NK-92 treated with Interleukin-12 subunit alpha and Interleukin-12 subunit beta, amount 100 ng/mL, for 24 hours (cell line): ENCODE measurements at places on chromosomes 1 and 21.

- DNase-seq = no peak
Measured at GRCh38 chr1:113226148-113226547, 153.2 kb downstream of the LRIG2 start.

DNA sequence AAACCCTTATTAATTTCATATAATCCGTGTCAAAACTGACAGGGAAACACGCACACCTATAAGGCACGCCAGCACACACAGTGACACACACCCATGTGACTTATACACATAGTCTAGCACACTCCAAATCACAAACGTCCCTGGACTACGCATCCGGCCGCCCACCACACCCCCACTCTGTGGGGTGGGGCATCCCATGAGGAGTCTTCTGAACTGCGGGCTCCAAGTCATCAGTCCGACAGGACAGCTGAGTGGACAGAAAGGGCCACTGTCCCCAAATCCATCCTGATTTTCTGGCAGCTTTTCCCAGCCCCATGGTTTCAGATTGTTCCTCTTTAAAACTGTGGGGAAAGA lies 829 bp downstream of the PEA15 start:
- DNase-seq = no peak

DNA sequence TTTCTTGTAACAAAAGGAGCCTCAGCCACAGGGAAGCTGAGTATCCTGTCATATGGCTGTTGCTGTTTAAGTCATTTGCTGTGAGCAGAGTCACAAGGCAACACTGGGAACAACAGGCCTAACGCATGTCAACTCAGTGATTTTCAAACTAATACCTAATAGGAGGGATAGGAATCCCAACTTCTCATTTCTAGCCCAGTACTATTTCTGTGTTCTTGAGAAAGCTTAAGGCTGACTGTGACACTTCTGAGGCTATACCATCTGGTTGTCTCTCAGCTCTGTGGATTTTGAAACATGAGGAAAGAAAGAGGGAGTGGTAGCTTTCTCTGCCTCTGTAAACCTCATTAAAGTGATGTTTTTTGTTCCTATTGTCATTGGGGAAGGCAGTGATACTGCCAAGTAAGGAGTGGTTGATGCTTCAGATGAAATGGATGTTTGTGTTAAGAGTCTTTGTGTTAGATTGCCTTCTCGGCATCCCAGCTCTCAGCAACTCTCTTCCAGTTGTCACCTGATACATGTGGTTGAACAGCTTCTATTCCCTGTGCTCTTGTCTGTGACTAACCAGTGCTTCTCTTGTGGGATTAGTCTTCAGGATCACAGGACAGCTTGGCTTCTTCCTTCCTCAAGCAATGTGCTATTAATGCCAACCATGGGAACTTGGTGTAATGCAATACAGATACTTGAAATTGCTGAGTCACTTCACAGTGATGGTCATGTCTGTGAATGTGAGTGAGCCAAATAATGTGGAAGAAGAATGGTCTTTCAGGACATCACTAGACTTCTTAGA lies 166.8 kb upstream of the IVNS1ABP start:
- no peak for DNase-seq

DNA sequence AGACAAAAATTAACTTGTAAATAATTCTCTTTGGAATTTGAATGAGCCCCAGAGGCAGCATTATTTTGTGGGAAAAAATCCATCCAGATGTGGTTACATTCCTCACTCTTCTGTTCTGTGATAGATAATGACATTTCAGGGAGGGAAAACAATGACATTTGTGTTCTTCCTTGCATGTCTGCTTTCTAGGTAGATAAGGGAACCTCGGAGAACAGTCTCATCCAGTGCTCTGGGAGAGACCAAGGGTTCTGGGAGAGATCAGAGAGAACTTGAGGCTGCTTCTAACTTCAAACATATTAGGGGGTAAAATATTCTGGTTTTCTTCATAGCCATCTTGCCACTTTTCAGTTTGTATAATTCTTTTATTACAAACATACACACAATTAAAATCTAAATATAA lies 269.2 kb downstream of the NEGR1 start:
- DNase-seq = no peak

GRCh38 chr1:2443277-2444137 lies 31.1 kb upstream of the PEX10 start:
- DNase-seq = no peak

GRCh38 chr1:77888081-77888780 lies at the start of gene NEXN:
NEXN (plus strand) TSS chr1:77888624; CDS start chr1:77916107, 27,483 bp downstream.
- no peak for DNase-seq

DNA sequence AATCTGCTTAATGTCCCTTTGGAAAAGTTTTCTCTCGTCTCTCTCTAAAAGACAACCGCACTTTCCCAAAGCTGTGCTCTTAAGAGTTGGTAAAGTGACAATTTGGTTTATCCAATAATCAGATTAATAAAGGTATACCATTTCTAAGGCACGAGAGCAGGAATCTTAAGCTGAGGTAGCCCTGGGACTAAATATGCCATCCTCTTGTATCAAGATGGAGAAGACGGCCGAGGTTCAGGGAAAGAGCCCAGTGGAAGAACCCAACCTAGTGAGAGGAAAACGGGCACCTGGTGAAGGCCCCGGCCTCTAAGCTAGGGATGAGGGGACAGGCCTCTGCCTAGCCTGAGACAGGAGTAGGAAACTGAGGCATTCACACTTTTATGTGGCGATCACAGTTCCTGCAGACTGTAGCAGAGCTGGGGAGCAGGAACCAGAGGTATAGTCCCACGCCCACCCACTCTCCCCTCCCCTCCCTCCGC lies 334 bp upstream of the SARS1 start:
- DNase-seq = no peak

GRCh38 chr1:205813755-205814058 lies 709 bp upstream of the SLC41A1 start:
- DNase-seq = no peak

GRCh38 chr1:155339515-155340097 lies 18.9 kb downstream of the RUSC1 start:
- no peak for DNase-seq

DNA sequence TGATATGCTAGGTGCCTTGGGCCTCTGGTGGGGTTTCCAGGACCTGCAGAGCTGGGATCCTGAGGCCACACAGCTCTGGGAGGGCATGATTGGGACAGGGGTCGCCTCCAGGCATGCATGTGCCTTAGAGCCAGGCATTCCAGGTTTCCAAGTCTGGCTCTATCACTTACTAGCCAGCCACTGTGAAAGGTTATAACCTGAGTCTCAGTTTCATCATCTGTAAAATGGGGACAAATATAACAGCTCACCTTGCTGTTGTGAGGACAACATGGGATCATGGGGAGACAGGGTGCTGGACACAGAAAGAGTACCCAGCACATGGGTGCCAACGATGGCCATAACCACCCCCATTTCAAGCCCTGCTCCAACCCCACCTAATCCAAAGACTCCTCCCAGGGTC lies 2.7 kb downstream of the CHI3L1 start:
- no peak for DNase-seq

DNA sequence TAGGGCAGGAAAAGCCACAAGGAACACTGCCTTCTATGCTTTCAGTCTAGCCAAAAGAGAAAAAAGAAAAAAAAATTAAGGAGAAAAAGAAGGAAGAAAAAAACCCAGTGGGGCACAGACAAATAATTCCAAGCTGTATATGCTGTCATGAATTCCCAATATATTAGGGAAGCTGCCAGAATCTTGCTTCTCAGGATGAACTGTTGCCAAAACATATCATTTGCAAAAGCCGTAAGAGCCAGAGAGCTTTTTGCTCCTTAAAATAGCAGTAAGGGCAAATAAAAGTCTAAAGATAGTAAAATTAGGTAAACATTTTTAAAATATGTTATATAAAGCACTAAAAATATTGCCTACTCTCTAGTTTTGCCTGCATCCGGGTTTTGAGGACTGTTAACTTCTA lies 52.1 kb downstream of the PGM1 start:
- no peak for DNase-seq

DNA sequence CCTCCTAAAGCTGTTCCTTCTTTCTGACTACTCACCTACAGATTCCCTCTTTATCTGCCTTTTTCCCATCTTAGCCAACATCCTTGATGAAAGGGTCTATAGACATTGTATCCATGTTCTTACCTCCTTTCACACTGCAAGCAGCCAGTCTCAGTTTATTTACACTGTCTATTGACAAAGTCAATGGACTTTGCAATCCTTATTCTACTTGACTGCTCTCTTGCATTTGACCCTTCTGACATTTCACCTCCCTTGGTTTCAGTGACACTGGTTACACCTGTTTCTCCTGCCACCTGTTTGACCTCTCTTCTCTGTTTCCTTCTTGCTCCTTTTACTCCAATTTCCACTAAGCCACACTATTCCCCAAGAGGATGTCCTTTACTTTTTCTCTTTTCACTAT lies 224.0 kb upstream of the SNX7 start:
- DNase-seq = no peak

DNA sequence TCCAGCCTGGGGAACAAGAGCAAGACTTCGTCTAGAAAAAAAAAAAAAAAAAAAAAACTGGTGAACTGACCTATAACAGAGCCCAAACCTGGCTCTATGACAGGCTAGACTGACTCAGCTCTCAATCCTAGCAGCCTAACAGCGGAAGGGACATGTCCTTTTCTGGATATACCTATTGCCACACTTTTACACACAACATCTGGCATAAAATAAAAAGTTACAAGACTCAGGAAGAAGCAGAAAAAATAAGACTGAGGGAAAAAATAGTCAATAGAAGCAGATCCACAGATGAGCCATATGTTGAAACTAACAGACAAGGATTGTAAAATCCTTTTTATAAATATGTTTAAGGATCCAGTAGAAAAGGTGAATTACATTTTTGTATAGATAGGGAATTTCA lies 57.5 kb upstream of the IPO9 start:
- DNase-seq = no peak

DNA sequence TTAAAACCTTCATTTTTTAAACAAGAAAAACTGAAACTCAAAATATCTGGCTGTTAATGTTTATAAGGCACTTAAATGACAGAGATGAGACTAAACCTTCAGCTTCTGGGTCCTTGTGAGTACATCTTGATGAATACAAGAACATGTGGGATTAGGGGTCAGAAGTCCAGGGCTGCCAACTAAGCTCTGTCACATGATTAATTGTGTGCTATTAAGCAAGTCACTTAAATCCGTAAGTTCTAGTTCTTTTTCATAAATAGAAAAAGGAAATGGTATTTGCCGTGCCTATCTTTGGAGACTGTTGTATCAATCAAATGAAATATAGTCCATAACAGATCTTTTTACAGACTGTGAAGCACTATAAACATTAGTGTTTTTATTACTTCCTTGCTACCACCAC lies 43.2 kb upstream of the KCTD3 start:
- no peak for DNase-seq

DNA sequence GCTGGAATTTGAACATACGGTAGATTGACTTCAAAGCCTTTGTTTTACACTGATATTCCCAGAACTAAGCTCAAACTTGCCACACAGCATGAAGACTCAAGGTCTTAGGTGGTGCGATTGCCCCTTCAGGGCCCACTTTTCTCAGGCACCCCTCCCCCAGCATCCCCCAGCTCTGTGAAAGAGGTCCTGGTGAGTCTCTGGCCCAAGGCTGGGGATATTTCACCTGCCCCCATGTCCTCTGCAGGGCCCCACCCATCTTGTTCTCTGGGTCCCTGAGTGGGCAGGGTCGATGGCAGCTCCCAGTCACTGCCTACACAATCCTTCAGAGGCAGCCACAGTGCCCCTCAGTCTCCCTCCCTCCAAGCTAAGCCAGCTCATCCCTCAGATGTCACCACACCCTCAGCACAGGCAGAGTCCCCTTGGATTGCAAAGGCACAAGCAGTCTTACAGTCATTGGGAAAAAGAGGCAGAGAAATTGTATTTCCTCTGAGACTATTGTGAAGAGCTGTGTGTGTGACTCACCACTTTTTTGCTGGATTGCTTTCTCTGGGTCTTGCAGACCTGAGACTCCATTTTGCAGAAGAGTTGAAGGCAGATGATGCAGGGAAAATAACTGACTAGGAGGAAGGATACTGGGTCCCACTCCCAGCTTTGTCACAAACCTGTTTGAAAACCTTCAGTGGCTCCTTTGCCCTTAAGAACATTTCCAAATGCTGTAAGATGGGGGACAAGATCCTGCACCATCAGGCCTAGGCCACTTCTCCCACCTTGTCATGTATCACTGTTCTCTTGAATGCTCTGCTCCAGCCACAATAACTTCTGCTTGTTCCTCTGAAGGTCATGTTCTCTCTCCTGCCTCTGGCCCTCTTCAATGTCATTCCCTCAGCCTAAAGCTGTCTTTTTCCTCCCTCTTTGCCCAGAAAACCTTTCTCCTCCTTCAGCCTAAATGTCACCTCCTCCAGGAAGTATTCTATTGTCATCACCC lies 119.1 kb upstream of the GRIK3 start:
- no peak for DNase-seq

- DNase-seq = no peak
Measured at GRCh38 chr1:227947676-227948492, at the start of gene WNT9A. WNT9A (minus strand) TSS chr1:227947932; CDS start chr1:227947887, 45 bp downstream.

- no peak for DNase-seq
Measured at GRCh38 chr1:195173753-195174152, 1434.5 kb downstream of the KCNT2 start.
